NCI-H1417 treated with DMSO at 0.1 percent for 48 hours (cell line): ENCODE measurements at places on chromosomes 2 and 18.

GRCh38 chr2:75577280-75577679, 16.5 kb upstream of the EVA1A start:
- DNase-seq = no peak

- no peak for DNase-seq
Measured at GRCh38 chr2:15182275-15182674, 378.9 kb downstream of the NBAS start.

- peak; percentile 52 for DNase-seq
Measured at GRCh38 chr18:23401400-23402347, 51.4 kb upstream of the RIOK3 start.

DNA sequence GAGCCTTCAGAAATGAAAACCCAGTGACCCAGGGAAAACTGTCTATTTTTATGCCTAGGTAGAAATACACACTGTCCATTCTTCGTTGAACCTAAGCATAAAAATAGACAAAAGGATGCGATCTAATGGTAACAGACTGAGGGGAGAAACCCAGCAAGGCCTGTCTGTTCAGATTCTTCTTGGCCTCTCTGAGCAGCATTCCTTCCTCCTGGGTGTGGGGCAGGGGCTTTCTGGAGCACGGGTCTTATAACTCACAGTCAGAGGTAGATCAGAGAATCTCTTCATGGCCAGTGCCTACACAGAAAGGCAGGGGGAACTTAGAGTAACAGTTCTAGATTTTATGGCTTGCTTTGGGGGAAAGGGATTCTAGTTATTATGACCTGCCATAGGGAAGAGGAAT, 56.0 kb downstream of the PKDCC start:
- DNase-seq = no peak

DNA sequence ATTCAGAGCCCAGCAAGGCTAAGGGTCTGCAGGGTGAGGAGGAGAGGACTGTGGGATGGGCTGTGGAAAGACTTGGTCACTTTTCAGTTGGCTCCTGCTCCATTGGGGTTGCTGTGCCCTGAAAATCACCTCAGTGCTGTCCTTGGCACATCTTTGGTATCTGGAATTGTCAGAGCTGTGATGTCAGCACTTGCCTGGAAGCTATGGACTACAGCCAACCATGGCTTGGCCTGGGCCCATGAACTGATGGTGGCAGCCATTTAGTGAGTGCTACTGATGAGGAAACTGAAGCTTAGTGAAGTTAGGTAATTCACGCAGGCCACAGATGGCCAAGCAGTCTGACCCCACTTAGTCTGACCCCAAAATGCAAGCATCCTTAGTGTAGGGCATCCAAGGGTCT, 121.8 kb upstream of the SERPINE2 start:
- no peak for DNase-seq

DNA sequence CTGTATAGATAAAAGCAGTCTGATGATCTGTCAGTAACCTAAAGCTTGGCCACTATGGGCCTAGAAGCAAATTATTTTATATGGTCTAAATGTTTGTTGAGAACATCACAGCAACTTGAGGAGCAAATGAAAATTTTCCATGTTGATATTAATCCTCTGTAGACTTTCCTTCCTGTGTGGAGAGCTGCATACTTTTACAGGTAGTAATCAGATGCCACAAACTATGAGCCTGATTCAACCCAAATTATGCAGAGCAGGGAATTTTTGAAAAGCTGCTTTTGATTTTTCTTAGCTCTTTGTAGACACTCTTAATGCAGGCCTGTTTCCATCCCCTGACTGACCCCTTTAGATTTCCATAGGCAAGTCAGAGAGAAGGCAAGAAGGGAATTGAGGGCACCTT, 17.3 kb downstream of the PAX3 start:
- DNase-seq = no peak

- no peak for DNase-seq
Measured at GRCh38 chr2:170465241-170465640, 249.9 kb upstream of the SP5 start.

GRCh38 chr18:78873926-78874500, 105.6 kb upstream of the SALL3 start:
- no peak for DNase-seq

DNA sequence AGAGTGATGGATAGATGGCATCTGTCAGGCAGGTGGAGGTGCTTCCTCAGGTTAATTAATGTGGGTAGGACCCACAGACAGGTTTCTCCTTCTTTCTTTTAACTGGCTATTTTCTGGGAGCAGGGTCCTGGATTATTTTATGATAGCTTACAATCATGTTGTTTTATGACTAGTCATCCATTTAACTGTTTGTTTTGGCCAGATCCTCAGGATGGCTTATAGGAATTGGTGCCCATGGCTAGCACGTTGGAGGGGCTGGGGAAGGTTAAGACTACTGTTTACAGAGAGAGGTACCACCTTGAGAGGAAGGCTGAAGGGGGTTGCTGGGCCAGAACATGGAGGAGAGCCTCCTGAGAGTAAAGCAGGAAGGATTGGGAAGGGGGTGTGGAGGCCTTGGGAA, 78.0 kb upstream of the MGAT5 start:
- DNase-seq = no peak

- DNase-seq = no peak
Measured at GRCh38 chr2:207321514-207321913, 155.8 kb upstream of the KLF7 start.

DNA sequence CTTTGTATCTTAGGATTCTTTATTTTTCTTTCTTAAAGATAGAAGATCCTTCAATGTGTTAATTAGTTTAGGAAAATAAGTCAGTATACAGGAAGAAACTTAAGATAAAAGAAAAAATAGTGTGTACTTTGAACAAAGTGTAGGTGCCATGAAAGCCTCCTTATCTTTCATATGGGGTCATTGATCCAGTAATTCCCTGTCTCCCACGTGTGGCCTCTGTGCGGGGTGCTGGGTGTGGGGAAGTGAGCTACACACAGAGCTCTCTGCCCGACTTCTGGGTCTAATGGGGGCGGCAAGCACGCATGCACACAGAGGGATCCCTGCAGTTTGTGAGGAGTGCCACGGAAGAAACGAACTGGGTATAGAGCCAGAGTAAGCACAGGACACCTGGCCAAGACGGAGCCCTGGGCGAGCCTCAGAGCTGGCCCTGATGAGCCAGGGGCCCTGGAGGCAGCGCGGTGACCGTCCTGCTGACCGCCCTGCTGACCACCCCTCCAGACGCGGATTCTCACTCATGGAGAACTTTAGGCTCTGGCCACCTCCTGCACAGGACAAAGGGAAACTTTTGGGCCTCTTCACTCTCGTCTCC, 253.5 kb downstream of the ACKR3 start:
- no peak for DNase-seq

- DNase-seq = no peak
Measured at GRCh38 chr2:33317369-33318007, 159.0 kb upstream of the RASGRP3 start.

DNA sequence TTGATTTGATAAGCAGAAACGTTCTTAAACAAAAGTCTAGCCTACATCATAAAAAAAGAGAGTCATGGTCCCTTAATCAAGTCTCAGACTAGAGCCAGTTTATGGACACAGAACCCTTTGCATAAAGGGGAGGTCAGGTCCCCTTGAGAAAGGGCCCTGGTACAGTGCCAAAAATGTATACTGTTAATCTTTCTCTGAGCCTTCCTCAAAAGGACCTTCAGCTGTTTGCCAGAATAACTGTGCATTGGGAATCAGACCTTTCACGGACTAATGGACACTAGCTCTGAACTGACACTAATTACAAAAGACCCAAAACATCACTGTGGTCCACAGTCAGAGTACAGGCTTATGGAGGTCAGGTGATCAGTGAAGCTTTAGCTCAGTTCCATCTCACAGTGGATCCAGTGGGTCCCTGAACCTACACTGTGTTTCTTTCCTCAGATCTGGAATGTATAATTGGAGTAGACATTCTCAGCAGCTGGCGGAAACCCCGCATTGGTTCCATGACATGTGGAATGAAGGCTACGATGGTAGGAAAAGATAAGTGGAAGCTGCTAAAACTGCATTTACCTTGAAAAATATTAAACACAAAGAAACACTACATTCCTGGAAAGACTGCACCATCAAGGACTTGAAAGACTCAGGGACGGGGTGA, 151.4 kb downstream of the TMEFF2 start:
- no peak for DNase-seq

GRCh38 chr2:75497256-75497655, 63.5 kb downstream of the EVA1A start:
- no peak for DNase-seq

GRCh38 chr2:132414081-132414480, 2.5 kb upstream of the GPR39 start:
- no peak for DNase-seq

DNA sequence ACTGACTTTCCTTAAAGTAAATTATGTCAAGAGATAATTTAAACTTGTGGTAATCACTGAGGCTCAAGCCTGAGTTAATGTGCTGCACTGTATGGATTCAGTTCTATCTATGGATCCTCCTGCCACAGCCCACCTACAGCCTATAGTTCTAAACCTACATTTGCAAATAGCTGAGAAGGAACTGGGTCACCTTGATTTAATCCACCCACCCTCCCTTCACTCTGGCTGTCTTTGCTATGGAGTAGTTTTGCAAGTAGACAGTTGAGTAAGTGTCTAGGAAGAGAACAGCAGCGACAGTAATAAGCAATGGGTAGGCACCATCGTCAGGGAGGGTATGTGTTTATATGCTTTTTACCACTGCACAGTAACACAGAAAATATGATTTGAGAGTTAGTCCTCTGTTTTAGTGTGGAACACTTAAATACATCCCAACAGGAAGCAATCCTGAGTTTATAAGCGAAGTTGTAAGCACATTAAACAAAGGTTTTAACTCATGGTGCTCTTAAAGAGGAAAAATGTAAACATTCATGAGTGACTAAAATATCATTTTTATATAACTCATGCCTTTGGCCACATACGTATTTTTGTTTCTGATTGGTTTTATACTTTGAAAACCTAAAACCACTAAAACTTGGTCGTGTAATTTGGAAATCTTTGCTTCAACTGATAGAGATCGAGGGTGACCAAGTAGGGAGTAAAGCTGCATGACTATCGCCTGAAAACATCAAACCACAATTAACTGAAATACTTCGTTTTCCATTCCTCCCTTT, 36.3 kb upstream of the CHRNA1 start:
- no peak for DNase-seq

- DNase-seq = no peak
Measured at GRCh38 chr18:35939138-35939537, 33.3 kb upstream of the RMP24 start.

DNA sequence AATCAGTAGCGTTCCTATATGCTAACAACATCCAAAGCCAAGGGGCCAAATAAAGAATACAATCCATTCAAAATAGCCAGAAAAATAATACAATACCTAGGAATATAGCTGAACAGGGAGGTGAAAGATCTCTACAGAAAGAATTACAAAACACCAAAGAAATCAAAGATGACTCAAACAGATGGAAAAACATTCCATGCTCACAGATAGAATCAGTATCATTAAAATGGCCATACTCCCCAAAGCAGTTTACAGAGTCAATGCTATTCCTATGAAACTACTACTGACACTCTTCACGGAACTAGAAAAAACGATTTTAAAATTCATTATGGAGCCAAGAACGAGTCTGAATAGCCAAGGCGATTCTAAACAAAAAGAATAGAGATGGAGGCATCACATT, 57.4 kb downstream of the CCBE1 start:
- no peak for DNase-seq

GRCh38 chr2:182404975-182405561, 21.8 kb downstream of the PDE1A start:
- no peak for DNase-seq

DNA sequence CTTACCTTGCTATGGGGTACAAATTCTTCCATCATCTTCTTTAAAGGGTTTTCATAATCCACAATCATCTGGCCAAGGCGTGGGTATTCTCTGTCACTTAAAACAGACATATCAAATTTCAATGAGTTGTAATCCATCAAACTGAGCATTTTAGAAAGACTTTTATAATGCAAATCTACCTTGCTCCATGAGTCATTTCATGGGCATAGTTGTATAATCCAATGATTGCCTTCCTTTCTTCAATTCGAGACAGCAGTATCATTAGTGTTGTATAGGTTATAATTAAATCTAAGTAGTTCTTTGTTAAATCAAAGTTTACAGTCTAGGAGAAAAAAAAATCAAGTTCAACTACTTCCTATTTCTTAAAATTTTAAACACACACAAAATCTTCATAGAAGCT, 36.3 kb downstream of the NCKAP1 start:
- no peak for DNase-seq

- DNase-seq = no peak
Measured at GRCh38 chr2:233271693-233272092, 20.2 kb downstream of the ATG16L1 start.

GRCh38 chr18:59454909-59455727, 96.1 kb upstream of the LMAN1 start:
- no peak for DNase-seq

DNA sequence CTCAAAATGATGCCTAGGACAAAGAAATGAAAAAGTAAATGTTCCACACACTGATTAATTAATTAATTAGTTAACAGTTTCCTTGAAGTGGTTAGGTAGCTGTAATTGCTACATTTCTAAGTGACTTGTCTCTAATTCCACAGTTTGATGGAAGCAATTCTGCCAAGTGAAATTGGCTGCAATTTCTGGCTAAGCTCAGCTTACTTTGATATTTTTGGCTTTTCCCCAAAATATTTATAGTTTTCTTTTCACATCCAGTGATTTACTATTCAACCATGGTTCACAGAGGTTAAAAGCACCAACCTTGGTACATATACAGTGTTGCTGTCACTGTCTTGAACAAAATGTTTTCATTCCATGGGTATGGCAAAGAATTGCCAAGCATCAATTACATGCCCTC, 459.5 kb upstream of the CDH20 start:
- DNase-seq = no peak

GRCh38 chr18:10113121-10114022, 199.6 kb downstream of the VAPA start:
- no peak for DNase-seq

- no peak for DNase-seq
Measured at GRCh38 chr2:185807351-185807750, 68.7 kb downstream of the FSIP2 start.

- DNase-seq = no peak
Measured at GRCh38 chr2:91477731-91478672, 2786.5 kb downstream of the RPIA start.

GRCh38 chr18:36905571-36905970, 76.6 kb downstream of the KIAA1328 start:
- no peak for DNase-seq

DNA sequence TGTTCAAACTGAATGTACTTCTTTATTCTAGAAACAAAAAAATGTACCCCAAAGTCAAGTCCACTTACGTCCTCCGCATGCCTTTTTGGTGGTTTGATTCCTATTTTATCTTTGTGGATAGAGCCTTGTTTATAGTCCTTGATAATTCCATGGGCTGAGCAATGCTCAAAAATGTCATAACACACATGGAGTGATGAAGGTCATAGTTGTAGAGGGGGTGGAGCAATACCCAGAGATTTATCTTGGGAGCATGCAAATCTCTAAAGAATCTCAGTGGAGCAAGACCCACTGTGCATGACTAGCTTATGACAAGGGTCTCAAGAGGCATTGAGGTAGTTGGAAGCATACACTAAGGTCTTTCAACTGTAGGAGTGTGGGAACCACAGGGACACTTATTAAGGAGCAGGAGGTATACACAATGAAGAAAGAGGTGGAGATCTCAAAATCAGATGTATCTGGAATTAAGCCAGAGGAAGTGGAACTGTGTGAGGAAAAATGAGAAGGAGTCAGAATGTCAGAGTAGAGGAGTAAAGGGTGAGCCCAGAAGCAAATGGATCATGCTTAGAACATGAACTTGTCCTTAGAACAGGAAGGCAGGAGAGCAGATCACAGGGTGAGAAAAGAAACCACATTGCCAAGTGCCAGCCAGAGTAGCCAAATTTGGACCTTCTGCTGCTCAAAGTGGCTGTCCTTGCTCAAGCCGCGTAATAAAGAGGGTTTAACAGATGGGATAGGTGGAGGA, 68.1 kb upstream of the STK39 start:
- no peak for DNase-seq

GRCh38 chr18:55794288-55795052, 206.5 kb upstream of the TCF4 start:
- no peak for DNase-seq
